Activated CD4-positive, alpha-beta memory T cell treated with anti-CD3 and anti-CD28 coated beads, Interleukin-2, amount 10 ng/mL, durations not matched to agents 7 days and 5 days (primary cell): ENCODE measurements at places on chromosomes 16 and 17. TPM values are rescaled to one million over a fixed set of nuclear protein-coding genes. Genes with fewer than 3 reads are reported as not detected.

DNA sequence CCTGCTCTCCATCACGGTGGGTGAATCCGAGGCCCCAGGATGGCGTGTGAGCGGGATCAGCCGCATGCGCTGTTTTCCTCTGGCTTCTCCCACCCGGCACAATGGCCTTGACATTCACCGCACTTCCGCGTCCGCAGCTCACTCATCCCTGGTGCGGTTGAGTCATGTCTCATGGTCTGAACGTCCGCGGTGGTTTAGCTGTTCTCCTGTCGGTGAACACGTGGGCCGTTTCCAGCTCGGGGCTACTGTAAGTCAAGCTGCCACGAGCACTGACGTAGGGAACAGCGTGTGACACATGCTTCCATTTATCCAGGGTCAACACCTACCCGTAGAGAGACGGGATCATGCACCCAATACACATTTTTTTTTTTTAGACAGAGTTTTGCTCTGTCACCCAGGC is 15.3 kb upstream of the CACNA1H start:
- DNase-seq: no peak

KRTAP9-4 gene
- total RNA-seq: not detected

DNA sequence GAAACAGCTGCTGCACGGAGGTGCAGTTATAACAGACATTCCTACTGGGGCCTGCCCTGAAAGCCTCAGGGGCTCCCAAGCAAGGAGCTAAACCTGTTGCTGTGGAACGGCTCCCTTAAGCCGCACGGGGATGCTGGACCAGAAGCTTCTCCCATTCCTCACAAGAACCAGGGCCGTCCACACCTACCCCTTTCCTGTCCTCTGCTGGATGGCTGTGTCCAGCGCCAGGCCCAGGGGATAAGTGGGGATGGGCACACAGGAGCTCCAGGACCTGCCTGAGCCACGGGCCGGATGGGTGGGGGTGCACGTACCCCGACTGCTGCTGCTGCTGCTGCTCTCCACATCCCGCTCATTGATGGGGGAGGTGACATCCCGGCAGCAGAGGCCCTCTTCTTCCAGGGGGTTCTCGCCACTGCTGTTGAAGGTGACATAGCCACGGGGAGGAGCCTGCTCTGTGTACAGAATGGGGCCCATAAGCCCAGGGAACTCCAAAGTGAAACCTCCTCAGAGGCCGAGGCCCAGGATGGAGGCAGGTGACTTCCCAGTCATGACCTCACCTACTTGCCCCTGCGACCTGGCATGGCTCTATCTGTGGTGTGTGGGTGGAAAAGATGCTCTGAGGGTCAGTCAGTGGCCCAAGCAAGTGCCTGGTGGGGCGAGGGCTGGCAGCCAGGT is 8.6 kb downstream of the NUDT16L1 start:
- no peak for DNase-seq

DNA sequence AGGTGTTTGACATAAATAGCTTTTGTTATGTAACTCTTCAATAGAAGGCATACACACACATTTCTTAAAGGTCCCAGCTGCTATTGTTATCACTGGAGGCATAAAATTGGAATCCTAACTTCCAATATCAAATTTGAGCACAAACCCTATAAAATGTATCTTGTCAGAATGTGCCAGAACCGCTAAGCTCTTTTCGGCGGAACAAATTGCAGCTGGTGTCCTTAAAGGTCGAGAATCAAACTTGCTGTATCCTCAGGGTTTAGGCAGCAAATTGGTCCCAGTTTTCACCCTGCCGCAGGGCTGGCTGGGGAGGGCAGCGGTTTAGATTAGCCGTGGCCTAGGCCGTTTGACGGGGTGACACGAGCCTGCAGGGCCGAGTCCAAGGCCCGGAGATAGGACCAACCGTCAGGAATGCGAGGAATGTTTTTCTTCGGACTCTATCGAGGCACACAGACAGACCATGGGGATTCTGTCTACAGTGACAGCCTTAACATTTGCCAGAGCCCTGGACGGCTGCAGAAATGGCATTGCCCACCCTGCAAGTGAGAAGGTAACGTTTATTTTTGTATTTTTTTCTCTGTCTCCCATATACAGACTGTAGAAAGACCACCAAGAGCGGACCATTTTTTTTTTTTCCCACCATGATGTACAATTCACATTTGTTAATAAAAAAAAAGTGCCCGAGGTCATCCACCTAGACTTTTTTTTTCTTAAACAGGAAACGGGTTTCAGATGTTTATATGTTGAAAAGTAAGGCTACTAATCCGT is 297.1 kb downstream of the IRF8 start:
- no peak for DNase-seq

GFAP gene
- not detected for total RNA-seq
